ENCODE measurements at places on chromosomes 4 and X.
A peak's percentile ranks its signal among the peaks of the same experiment; 100 is the strongest.

- no peak for DNase-seq
Observed at GRCh38 chrX:154348646-154349358, 25.6 kb downstream of the FLNA start.

- DNase-seq, result no peak
Observed at GRCh38 chr4:113316879-113317278, 267.4 kb downstream of the ANK2 start.

DNA sequence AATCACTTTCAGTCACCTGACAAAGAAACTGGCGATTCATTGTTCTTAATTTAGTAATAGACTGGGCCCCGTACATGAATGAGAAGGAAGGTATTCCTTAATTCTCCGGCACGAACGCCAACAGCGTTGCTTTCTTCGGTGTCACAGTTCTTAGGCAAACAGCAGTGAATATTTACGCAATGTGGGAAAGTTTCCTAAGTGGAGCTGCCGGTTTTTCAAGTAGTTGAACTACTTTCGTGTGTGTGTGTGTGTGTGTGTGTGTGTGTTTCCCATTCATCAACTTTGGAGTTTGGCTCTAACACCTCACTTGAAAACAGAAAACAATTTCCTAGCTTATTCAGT lies 651 bp downstream of the NXT2 start:
- no peak for DNase-seq

DNA sequence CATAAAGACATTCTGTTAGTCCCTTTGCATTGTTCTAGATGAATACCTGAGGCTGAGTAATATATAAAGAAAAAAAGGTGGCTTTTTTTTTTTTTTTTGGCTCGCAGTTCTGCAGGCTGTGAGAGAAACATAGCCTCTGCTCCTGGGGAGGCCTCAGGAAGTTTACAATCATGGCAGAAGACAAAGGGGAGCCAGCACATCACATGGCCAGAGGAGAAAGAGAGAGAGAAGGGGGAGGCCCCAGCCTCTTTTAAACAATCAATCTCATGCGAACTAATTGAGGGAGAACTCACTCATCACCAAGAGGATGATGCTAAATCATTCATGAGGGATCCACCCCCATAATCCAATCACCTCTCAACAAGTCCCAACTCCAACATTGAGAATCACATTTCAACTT lies 364.0 kb upstream of the EPHA5 start:
- no peak for DNase-seq

- no peak for DNase-seq
Observed at GRCh38 chr4:87527431-87528220, 1.6 kb downstream of the SPARCL1 start.

- no peak for DNase-seq
Observed at GRCh38 chrX:153475271-153475670, 4.9 kb upstream of the HAUS7 start.

DNA sequence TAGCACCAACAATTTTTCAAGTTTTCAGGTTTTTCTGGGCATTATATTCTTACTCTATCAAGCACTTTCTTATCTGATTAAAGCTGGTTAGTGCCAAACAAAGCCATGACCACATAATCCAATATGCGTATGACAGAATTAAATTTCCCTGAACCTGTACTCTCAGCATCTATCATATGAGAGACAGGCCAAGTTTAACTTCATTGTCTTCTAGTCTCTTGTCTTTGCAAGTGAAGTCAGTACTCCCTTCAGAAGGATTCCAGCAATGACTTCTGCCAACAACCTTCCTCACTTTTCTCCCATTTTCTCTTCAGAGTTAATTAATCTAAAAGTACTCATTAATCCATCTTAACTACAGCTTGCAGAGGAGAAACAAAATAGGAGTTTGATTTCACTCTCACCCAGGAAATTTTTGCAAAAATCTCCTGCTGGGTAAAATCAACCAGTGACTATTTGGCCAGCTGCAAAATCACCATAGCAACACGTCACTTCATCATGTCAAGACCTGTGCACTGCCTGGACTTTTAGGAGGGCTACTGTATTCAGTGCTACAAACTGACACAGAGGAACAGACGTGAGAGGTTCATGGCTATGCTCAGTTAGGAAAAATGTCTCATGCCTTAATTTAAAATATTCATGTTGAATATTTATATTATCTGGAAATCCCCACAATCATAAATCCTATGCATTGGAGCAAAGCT lies 208.4 kb downstream of the ANTXR2 start:
- DNase-seq, result no peak

- DNase-seq, result no peak
Observed at GRCh38 chrX:1803741-1804140, 188.9 kb downstream of the ASMT start.

- no peak for DNase-seq
Observed at GRCh38 chr4:78533854-78534253, 17.7 kb upstream of the ANXA3 start.

DNA sequence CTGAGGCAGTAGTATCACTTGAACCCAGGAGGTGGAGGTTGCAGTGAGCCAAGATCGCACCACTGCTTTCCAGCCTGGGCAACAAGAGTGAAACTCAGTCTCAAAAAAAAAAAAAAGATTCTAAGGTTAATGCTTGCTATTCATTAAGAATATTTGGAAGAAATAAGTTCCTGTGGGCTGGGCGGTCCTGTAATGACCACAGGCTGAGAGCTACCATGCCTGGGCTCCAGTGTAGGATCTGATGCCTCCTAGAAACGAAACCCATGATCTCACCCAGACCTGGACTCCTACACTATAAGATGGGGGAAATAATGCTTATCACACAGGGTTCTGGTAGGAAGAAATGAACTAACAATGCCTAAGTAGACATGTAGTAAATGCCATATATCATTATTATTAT lies 17.8 kb downstream of the TMEM192 start:
- DNase-seq, result no peak

GRCh38 chr4:182193311-182193710 lies 49.9 kb upstream of the TENM3 start:
- DNase-seq, result no peak

DNA sequence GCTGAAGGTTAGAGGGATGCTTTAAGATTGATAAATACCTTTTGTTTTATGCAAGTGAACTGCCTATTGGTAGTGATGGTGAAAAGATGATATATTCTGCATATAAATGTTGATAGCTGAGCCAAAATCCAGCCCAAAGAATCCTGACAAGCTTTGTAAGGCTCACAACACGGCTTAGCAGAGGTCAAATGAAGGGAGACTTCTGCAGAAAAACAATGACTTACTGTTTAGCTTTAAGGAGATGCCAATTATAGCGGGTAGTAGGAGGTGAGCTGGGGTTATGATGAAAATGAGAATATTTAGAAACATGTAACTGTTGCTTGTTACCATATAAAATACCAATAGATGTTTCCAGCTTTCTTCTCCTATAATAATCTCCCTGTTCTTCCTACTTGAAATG lies 97.1 kb downstream of the AFF1 start:
- DNase-seq, result no peak

DNA sequence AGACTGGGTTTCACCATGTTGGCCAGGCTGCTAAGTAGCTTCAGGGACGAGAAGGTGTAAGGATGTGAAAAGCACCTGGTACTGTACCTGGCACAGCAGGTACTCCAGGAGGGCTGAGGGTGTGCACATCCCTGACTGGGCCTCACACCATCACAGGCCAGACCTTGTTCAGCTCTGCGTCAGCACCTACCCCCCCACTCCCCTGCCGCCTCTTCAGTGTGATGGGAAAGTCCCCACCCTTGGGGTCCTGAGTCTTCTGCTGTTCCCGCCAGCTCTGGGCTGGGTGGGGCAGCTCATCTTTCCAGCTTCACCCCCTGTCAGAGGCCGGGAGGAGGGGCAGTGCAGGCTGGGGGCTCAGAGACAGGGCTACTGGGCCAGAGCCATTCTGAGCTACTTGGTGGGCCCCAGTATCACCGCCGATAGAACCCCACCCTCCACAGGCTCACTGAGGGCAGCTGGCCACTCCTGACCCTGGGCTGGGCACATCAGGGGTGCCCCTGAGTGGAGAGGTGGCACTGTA lies 6.7 kb upstream of the SH3BP2 start:
- peak; percentile 73 for DNase-seq
